ENCODE measurements at places on chromosomes 2 and 18. TPM values are rescaled to one million over a fixed set of nuclear protein-coding genes. Genes with fewer than 3 reads are reported as not detected.

- no peak for DNase-seq
Observed at GRCh38 chr2:99862566-99862965, 279.8 kb downstream of the AFF3 start.

DNA sequence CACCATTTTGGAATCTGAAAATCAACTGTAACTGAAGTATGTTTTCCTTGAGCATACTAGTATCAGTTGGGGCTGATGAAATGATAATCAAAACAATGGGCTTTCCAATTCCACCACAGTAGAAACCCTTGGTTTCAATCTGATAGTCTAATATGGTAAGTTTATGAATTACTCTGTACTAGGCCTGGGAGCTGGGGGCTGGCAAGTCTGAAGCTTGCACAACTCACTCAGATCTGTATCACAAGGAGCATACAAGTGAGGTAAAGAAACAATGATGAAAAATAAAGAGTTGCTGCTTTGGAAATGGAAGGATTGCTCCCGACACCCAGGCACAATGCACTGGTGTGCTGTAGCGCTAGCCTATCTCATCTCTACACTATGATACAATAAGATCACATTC is 19.4 kb downstream of the ZEB2 start:
- no peak for DNase-seq

- DNase-seq, result no peak
Observed at GRCh38 chr2:138121666-138122661, 157.7 kb downstream of the HNMT start.

DNA sequence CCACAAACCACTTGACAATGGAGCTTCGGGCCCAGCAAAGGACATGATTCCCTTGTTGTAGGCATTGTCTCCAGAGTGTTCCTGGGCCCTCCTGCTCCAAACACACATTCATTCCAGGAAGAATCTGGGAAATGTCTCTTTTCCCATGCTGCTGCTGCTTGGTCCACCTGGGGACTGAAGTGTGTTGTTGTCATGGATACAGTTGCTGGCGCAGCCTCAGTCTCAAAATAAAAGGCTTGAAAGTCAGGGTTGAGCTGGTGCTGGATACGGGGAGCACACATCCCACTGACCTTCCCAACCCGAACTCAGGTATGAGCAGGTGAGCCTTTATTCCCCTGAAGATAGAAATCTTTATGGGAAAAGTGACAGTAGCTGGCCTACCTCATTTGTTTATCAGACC is 30.6 kb upstream of the SPP2 start:
- DNase-seq, result no peak

DNA sequence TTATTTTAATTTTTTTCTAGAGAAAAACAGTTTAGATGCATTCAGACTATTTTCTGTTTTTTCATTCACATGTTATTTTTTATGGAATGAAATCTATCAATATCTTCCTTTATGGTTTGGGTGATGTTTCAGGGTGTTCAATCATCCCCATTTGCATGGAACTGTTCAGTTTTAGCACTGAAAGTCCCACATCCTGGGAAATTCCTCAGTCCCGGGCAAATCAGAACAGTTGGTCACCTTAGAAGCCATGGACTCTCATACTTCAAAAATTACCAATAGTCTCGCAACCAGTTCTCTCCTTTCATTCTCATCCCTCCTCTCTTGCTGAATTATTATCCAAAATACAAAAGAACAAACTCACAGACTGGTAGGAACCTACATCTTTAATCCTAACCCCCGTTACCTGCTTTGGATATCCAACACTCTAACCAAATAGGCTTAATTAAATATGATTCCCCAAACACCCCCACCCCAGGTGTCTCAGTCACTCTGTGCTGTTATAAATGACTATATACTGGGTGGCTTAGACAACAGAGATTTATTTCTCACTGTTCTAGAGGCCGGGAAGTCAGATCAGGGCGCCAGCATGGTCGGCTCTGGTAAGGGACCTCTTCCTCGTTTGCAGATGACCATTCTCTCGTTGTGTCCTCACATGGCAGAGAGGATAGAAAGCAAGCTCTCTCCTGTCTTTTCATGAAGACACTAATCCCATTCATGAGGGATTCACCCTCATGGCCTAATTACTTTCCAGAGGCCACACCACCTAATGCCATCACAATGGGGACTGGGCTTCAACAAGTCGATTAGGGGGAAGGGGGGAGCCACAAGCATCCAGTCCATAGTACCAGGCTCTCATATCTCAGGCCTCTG is 57.7 kb upstream of the SLC1A4 start:
- no peak for DNase-seq

- DNase-seq, result no peak
Observed at GRCh38 chr2:134348760-134349159, 94.9 kb downstream of the MGAT5 start.

DNA sequence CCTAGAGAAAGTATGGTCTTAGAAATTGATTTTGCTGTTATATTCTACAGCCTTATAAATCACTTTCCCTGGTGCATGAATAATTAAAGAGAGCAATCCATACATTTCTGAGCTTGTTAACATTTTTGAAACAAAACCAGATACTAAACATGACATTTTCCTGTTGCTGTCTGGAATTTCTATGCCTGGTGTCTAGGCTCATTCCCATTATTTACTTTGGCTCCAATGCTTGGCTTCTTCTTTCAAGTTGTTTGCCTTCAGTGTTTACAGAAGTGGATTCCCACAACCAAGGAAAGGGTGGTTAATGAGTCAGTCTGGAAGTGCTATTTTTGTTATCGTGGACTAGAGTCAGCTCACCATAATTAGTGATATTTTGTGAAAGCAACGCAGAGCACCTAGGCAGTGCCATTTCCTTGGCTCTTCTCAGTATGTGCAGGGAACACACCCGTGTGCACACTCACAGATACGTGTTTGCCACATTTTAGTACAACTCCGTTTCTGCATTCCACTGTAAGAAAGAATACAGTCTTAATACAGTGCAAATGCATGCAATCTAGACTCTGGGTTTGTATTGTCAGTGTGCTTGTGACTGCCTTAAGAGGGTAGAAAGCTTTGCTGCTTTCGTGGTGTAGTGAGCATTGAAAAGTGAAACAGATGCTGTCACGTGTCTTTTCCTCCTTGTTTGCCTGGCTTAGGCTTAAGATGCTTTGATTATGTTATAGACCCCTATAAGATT is 185.0 kb upstream of the RASGRP3 start:
- no peak for DNase-seq

DNA sequence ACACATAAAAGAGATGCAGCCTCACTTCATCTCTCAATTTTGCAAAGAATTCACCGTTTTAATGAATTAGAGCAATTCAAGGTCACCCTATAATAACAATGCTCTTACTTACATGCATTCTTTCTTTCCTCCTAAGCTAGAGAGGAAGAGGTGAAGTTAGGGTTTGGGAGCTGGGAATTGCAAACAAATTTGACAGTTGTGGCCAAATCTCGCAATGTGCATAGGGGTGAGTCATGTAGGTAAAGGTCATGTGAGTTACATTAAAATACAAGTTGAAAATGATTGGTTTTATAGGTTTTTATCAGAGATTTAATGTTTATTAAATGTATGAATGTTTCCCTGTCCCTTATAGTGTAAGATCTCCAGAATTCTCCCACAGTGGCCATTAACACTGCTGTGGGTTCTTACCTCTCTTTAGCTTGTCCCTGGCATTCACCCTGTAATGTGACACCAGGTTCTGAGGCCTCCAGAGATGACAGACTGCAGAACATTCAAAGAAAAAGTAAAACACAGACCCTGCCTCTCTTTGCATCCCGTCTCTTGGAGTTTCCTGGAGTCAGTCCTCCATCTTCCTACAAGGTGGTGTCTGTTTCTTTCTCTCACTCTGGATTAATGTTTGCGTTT is 53.7 kb upstream of the LGALSL start:
- DNase-seq, result no peak

GRCh38 chr2:203175371-203175770 is 63.4 kb upstream of the CYP20A1 start:
- DNase-seq, result no peak

DNA sequence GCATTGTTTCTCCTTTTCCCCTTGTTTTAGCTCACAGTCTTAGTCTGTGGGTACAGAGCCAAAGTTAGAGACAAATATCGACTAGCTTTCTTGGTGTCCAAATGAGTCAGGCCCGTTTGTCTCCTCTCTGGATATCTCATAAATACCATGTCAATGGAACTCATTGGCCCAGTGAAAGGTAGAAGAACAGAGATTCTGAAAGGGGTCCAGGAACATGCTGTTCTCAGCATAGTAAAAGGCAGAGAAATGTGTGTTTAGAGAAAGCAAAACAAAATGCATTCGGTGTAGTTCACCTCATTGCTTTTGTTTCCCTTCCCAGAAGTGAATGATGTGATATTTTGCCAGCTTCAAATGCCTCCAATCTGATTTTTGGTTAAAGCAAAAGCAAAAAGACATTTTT is 238.6 kb upstream of the SLC8A1 start:
- no peak for DNase-seq

TANC1 gene
- 0.64 TPM for polyA plus RNA-seq

ARHGAP28 gene
- polyA plus RNA-seq, result not detected

MPP4 gene
- polyA plus RNA-seq, result not detected

CRACDL gene
- 1.2 TPM for polyA plus RNA-seq

ASPRV1 gene
- polyA plus RNA-seq, result 0.99 TPM

NDUFB3 gene
- polyA plus RNA-seq, result 269 TPM

All from CD8-positive, alpha-beta memory T cell (primary cell).